ENCODE measurements at places on chromosomes 3 and 15.

GRCh38 chr15:45790325-45790943 lies 155.6 kb downstream of the SQOR start:
- DNase-seq = no peak

DNA sequence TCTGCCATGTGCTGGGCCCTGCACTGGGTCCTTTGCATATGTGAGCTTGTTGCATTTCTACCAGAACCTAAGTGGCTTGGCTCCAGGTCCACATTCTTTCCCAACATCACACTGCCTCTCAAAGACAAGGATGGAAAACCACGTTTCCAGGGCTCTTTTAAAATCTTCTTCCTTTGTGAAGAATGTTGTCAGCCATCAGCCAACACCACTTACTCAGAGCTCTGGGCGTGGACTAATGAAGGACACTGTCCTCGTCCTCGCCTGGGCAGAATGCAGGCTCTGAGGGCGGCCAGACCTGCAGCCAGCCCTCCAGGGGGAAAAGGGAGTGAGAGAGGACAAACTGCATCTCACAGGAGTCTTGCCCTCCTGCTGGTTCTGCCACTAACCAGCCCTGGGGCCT lies 49.7 kb downstream of the MAGEF1 start:
- no peak for DNase-seq

GRCh38 chr3:149163066-149163465 lies 33.6 kb downstream of the HPS3 start:
- DNase-seq = no peak

- DNase-seq = no peak
Observed at GRCh38 chr15:57578288-57578900, 13.3 kb upstream of the MYZAP start.

DNA sequence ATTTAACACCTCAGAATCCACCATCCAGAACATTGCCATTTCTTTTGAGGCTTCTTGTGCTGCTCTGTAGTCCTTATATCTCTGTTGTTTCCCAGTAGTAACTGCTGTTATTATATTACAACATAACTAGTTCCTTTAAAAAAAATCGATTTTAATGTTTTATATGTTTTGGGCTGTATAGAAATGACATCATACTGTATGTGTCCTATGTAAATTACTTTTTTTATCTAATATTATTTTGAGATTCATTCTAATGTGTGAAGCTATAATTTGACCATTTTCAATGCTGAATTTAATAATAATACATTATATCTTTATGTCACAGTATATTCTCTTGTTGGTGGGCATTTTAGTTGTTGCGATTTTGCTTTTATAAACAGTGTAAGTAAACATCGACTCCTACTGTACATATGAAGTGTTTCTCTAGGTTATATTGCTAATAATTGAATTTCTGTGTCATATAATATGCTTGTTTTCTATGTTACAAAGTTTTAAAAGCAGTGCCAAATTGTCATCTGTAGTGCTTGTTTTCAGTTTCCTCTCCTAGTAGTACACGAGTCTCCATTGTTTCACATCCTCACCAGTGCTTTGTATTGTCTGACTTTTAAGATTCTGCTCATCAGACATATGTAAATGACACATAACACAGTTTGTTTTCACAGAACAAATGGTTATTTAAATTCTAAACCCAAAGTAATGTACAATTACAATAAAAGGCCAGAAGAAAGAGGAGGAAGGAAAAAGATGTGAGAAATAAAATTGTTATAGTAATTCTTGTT lies 172.0 kb upstream of the LRRFIP2 start:
- DNase-seq = no peak

DNA sequence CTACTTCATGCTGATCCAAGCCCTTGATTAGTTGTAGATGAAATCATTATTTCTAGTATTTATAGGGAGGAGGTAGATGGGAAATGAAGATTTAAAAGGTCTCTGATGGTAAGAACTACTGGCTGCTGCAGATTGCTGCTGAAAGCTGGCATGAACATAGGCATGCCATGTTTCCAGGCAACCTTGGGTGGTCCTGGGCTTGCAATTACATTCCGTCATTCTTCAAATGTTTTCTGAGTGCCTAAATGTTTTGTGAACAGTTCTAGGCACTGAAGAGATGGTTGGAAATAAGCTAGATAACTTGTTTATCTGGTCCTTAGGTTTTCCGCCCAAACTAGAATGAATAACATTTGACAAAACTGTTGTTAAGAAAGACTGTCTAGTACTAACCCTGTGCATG lies 95.8 kb downstream of the KCNAB1 start:
- DNase-seq = no peak

DNA sequence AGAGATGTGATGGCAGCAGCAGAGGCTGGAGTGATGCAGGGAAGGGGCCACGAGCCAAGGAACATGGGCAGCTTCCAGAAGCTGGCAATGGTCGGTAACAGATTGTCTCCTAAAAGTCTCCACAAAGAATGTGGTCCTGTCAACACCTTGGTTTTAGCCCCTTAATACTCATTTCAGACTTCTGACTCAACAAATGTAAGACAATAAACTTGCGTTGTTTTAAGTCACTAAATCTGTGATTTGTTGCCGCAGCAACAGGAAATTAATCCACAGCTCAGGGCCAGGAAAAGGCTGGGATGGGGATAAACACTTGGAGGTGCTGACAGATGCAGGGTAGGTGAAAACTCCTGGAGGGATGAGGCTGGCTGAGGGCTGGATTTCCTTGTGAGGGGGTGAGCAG lies 69.9 kb downstream of the OXNAD1 start:
- DNase-seq = no peak

- no peak for DNase-seq
Observed at GRCh38 chr3:27392950-27393679, 23.9 kb upstream of the NEK10 start.

DNA sequence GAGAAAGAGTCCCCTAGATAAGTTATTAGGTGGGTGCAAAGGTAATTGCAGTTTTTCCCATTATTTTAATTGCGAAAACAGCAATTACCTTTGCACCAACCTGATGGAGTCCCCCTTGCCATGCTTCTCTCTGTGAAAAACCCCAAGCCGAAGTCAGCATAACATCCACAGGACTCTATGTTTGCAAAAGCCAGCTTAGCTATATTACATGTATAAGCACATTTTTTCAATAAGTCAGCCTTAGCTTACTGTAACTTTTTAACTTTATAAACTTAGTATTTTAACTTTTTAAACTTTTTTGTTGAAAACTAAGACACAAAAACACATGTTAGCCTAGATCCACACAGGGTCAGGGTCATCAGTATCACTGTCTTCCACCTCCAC lies 21.4 kb upstream of the MUC20 start:
- no peak for DNase-seq

Measured in CD4-positive, alpha-beta T cell treated with Interleukin-2 at 100 ng/mL for 4 hours (primary cell).